ENCODE measurements at places on chromosomes 2 and 18.

- no peak for DNase-seq
These were observed 16.6 kb downstream of the THAP4 start for GRCh38 chr2:241620419-241620769.

DNA sequence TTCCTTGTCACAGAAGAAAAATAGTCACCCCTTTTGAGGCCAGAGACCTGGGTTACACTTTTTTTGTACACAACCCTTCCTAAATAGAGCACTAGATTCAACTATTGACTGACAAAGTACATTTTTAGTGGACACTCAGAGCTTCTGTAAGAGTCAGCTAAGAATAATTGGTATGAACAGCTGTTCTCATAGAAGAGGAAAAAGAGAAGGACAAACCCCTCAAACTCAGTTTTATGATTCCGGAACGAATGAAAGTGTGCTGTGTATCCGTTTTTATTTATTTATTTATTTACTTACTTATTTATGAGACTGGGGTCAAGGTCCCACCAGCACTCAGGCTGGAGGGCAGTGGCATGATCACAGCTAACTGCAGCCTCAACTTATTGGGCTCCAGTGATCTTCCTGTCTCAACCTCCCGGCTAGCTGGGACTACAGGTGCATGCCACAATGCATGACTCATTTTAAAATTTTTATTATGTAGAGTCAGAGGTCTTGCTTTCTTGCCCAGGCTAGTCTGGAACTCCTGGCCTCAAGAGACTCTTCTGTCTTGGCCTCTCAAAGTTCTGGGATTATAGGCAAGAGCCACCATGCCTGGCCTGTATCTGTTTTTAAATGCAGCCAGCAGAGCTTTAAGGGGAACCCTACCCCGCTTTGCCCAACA lies 36.0 kb upstream of the FZD5 start:
- no peak for DNase-seq

- no peak for DNase-seq
These were observed 237.6 kb downstream of the PRKCE start for GRCh38 chr2:45889053-45889452.

DNA sequence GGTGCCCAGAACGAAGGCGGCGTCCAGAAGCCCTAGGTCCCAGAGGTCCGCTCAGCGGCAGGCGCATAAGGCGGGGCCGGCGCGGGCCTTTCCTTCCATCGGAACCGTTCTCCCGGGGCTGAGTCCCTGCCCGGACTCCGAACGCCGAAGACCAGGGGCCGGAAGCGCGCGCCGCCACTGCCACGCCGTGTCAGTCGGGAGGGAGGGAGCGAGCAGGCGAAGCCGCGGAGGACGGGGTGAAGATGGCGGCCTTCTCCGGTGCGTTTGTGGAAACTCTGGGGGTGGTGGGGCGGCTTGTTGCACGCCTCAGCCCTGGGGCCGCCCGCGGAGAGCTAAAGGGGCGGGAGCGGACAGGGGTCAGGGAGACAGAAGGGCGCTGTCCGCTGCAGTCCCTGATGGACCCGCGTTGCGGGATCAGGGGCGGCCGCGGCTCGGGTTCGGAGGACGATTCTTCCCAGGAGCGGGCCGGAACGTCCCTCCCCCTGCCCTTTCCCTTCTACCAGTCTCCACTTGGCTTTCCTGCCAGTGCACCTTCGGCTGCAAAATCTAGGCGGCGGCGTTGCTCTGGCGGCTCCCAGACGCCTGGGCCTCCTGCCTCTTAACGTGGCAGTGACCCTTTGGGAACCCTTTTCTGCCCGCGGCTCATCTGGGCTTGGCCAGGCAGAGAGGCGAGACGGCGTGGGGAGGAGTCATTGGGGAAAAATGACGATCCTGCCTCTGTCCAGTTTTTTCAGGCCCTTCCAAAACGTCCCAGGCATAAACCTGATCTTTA lies at the start of gene DDX1:
Gene DDX1 (plus strand): TSS at position 177 of the 772 bp plus-strand sequence. CDS start 66 bp downstream, at position 243.
- DNase-seq, result peak; percentile 87

DNA sequence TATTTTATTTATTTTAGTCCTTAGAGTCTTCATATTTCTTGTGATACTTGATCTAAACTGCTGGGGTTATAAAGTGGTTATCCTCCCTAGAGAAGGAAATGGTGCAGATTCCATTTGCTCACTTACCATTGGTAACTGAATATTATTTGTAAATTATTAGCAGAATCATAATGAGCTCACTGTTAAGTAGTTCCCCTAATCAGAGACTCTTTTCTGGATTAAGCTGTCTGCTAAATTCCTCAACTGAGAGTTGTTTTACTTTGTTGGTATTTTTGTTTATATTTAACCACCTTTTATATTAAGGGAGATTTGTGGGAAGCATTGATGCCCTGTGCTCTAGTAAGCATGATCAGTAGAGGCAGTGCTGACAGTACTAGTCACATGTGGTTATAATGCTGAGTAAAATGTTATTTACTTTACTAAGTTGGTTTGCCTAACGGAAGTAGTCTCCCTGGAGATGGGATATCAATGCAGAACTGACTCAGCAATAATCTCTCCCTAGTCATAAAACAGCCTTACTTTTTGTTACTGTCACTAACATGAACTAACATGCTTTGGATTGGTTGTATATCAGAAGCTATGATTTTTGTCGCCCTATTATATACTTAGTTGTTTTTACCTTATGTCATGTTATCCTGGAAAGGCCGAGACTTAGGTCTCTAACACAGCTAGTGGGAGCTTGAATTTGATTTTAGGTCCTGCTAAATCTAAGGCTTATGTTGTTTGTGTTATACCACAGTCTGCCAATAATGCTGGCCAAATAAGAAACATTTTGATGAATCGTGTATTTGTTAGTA lies 166.7 kb downstream of the MCFD2 start:
- no peak for DNase-seq

DNA sequence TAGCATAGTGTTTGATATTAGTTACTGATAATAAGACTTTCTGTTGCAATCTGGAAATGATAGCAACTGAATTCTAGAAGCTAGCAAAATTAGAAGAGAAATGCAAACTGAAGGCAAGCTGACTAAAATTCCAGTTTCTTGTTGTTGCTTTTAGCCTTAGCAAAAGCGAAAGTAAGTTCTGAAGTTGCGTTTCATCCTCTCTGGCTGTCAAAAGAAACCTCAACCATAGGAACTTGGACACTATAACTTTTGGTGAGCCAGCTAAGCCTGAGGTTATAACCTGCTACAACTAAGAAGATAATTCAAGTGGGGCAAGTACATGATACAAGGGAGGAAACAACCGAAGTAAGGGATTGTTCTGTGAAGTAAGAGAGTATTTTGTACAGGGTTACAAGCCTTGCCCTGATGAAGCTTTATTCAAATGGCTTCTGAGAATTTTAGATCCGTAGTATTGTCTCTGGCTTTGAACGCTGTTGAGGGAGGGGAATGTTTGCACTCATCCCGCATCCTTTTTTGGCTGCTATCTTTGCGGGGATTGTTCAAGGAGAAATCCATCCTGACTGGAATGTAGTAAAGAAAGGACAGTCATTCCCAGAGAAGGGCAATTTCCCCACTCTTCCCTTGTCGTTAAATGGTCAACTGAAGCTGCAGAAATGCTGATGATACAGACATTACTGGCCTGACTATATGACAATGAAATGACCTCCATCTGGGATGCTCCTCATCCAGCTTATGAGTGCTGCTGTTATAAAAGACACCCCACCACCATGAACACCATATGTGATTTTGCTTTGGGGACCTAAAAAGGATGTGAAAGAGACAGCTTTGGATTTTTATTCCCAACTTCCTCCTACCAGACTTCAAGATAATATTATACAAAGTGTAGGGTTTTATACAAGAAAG lies 7.0 kb upstream of the TMX3 start:
- DNase-seq, result no peak

- no peak for DNase-seq
These were observed 83.8 kb upstream of the SNTG2 start for GRCh38 chr2:866887-867286.

- DNase-seq, result no peak
These were observed at the start of gene IL1RL1 for GRCh38 chr2:102310964-102311640. TSS of gene IL1RL1 (plus strand) at chr2:102311563. CDS start at chr2:102338265, 26,702 bp downstream.

DNA sequence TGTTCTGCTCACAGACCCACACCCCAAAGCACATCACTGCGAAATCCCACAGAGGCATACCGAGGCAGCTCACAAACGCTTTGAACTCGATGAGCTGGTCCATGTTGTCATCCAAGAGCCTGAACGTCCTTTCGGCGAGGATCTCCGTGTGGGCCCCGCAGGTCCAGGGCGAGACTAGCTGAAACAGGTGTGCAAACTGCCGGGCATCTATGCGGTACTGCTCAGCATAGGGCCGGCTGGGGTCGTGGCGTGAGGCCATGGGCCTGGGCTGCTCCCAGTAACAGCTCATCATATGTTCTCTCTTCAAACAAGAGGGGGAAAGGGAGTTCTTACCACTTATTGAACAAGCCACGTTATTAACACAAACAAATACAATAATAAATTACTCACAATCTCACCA lies 20.1 kb downstream of the RPL31 start:
- no peak for DNase-seq

GRCh38 chr2:176817061-176817565 lies 395.5 kb upstream of the HNRNPA3 start:
- DNase-seq, result peak; percentile 18

DNA sequence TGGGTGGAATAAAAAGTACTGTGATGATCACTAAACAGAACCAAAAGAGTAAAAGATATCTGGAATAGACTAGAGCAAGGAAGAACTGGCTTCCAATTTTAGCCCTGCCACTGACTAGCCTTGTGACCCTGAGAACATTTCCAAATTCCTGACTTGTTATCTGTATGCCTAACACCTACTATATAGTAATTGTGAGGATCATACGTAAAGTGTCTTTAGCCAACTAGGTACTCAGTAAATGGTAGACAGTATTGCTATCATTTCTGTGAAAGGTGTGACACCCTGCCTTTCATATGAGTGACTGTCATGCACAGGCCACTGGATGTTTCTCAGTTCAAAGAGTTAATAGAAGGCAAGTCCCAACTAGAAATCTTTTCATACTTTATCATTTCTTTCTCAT lies 29.8 kb downstream of the CYTIP start:
- no peak for DNase-seq

DNA sequence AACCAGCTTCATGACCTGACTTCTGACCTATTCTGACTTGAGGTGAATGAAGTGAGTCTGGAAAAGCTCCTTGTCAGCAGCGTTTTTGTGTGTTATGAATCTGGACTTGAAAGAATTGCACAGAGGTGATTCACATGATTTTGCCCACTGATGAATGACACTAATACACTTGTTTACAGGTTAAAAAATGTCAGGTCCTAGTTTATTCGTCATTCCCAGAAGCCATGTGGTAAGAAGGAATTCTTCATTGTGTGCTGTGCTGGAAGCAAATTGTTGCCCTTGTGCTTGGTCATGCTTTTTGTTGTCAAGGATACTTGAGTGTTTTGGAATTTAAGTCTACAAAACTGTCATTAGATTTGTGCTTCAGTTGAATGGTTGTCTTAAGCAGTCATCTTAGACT lies 15.5 kb downstream of the SEC11C start:
- no peak for DNase-seq

GRCh38 chr2:236867441-236868260 lies 218.0 kb upstream of the COPS8 start:
- DNase-seq, result no peak

- peak; percentile 85 for DNase-seq
These were observed 16.8 kb upstream of the HES6 start for GRCh38 chr2:238256594-238257104.

GRCh38 chr2:152165780-152166179 lies 9.8 kb downstream of the STAM2 start:
- DNase-seq, result no peak

GRCh38 chr2:172228177-172228808 lies 125.6 kb upstream of the DLX2 start:
- DNase-seq, result no peak

DNA sequence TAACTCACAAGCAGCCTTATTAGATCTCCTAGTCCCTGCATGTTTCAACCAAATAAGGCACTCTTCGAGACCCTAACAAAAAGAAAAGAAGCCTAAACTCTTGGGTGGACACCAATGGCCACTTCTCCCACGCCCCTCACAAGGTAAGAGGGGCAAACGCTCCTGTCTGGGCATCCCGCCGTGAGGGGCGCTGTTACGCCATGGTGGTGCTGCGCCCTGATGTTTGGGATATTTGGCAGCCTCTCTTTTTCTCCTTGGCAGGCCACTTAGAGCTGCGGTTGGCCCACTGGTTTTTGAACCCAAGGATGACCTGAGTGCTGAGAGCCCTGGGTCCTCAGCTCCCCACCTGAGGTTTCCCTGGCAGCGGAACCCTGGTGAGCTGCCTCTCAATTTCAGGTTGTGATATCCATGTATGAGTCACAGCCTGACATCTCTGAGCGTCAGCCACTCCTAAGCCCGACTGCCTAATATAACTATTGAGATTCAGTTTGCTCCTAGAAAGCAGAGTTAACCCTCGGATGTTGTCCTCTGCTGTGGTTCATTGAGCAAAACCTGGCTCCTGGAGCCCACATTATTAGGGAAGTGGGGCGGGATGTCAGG lies 103.3 kb downstream of the COL6A3 start:
- no peak for DNase-seq

- no peak for DNase-seq
These were observed 126.6 kb upstream of the PPP1CB start for GRCh38 chr2:28624793-28625701.

GRCh38 chr18:78993014-78993926 lies 13.7 kb downstream of the SALL3 start:
- no peak for DNase-seq

- DNase-seq, result no peak
These were observed 16.3 kb upstream of the GAL3ST2 start for GRCh38 chr2:241760301-241760771.

DNA sequence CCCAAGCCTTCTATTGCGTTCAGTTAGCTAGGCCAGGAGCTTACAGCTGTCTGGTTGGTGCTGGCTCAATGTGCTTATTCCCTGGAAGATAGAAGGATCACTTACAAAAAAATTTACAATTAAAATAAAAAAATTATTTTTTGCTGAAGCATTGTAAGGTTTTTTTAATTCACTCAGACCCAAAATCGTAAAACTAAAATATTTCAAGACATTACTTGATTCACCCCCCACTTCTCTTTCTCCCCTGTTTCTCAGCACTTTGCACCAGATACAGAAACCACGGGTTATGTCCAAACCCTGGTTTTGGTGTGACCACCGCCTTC lies 911 bp upstream of the PTPRM start:
- no peak for DNase-seq

- DNase-seq, result no peak
These were observed 63.9 kb downstream of the TMEM131 start for GRCh38 chr2:97931858-97932225.

- no peak for DNase-seq
These were observed 92.9 kb downstream of the PXDN start for GRCh38 chr2:1651121-1652033.

All from nephron progenitor cell (in vitro differentiated cells).